Right renal pelvis (tissue), 4 donors: ENCODE measurements at places on chromosomes 2 and 18. TPM values are rescaled to one million over a fixed set of nuclear protein-coding genes. Genes with fewer than 3 reads are reported as not detected.

- DNase-seq, result no peak
These were observed 144.2 kb downstream of the WDR7 start for GRCh38 chr18:56795381-56795780.

ZNF521 gene
- polyA plus RNA-seq, result 41.2 TPM

CD207 gene
- polyA plus RNA-seq, result not detected

- DNase-seq, result no peak
These were observed 70.0 kb upstream of the SP3 start for GRCh38 chr2:174035117-174035635.

MOGAT1 gene
- 0.05 TPM for polyA plus RNA-seq

AGXT gene
- polyA plus RNA-seq, result 0.21 TPM

SERPINB7 gene
- 0.70 TPM for polyA plus RNA-seq

DNA sequence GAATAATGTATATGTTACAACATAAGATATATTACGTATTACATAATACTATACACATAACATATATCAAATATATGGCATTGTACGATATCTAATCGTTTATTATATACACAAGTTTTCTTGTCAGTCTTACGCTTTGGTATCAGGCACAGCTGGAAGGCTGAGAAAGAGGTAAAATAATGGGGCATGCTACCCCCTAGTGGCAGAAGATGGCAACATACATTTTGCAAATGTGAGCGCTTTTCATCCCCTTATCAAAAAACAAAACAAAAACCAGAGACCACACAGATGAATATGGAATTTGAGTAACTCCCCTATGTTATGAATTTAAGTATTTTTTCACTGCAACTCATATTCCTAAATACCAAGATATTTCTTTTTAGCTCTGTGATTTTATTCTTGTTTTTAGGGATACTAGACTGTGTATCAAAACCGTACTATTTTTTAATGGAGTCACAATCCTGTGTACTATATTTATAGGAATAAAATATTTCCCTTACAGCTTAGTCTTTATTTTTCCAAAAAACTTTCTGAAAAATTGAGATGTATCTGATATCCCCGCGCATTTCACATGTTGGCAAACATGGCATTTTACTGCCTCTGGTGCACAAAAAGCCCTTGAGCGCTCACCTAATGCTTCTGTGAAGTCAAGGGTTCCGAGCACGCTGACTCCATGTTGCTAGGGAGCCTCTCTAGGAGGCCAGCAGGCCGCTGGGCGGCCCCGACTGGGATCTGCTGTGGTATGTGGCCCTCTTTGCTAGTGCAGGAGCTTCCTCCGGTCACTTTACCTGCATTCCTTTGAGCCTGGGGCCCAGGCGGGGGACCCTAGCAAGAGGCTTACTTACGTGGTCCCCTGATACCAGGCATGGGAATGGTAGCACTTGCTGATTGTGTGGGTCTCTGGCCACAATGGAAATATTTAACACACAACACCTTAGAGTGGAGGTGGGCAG, 62.5 kb downstream of the SLC4A3 start:
- no peak for DNase-seq

- DNase-seq, result no peak
These were observed 101.2 kb downstream of the APOB start for GRCh38 chr2:20942646-20943125.

- DNase-seq, result no peak
These were observed 43.1 kb upstream of the TGFA start for GRCh38 chr2:70596739-70597138.

- no peak for DNase-seq
These were observed 93.5 kb downstream of the TFCP2L1 start for GRCh38 chr2:121191191-121192170.

- DNase-seq, result no peak
These were observed 36.7 kb upstream of the ST8SIA5 start for GRCh38 chr18:46793565-46793964.

- no peak for DNase-seq
These were observed 95.8 kb upstream of the SETBP1 start for GRCh38 chr18:44584900-44585299.

GRP gene
- 1.8 TPM for polyA plus RNA-seq

ANO7 gene
- 2.6 TPM for polyA plus RNA-seq

DNA sequence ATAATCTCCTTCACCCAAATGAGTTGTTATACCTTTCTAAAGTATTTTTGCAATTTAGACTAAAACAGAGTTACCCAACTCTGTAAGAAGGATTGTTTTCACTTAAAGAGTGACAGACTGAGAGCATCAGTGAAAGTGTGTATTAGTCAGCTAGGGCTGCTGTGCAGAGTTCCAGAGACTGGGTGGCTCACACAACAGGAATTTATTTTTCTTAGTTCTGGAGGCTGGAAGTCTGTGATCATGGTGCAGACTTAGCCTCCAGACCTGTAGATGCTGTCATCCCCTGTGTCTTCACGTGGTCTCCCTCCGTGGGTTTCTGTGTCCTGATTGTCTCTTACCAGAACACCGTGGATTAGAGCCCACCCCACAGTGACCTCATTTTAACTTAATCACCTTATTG, 40.0 kb downstream of the BCL2L11 start:
- DNase-seq, result no peak

DNA sequence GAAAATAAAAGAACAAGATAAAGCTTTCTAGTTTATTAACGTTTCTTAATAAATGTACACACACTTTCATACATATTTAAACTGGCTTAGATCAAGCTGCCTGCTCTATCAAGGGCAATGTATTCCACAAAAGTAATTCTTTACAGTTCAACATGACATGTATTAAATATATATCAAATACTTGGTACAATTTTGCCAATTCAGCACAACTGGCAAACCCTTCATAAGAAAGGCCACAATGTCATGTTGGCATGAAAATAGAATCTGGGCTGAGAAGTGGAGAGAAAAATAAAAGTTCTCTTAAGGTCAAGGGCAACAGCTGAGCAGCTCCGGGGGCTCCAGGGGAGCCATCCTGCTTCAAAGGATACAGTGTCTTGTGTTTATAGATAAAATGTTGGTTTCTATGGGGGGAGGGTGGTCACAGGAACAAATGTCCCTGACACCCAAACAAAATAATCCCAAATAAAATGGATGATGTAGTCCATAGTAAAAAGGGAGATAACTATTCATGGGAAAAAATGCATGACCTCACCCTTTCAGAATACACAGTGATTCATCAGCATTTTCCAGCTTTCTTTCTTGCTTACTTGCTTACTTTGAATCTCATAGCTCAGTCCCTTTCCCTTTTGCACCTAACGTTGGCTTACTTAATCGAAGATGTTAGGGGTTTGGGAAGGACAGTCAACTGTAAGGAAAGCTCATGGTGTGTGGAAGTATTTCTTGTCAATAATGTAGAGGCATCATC, 494.9 kb downstream of the NYAP2 start:
- no peak for DNase-seq

GALNT14 gene
- 41.8 TPM for polyA plus RNA-seq

ANKRD29 gene
- 1.2 TPM for polyA plus RNA-seq

GRCh38 chr2:99388892-99389291, 51.7 kb downstream of the EIF5B start:
- DNase-seq, result no peak

DNA sequence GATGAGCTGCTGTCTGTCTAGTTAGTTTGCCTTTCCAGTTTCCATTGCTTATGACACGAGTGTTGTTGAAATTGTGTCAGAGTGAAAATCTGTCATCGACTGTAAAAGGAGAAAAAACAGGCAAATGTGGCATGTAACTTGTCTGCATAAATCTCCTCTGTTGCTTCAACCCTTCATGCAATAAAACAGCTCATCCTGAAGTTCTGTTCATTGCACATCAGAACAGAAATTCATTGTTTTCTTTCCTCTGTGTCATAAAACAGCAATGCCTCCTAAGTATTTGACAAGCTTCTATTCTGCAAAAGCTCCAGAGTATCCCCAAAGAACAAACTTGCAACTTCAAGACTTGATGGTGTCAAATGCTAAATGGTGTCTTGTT, 432.1 kb downstream of the MEIS1 start:
- DNase-seq, result no peak

DNA sequence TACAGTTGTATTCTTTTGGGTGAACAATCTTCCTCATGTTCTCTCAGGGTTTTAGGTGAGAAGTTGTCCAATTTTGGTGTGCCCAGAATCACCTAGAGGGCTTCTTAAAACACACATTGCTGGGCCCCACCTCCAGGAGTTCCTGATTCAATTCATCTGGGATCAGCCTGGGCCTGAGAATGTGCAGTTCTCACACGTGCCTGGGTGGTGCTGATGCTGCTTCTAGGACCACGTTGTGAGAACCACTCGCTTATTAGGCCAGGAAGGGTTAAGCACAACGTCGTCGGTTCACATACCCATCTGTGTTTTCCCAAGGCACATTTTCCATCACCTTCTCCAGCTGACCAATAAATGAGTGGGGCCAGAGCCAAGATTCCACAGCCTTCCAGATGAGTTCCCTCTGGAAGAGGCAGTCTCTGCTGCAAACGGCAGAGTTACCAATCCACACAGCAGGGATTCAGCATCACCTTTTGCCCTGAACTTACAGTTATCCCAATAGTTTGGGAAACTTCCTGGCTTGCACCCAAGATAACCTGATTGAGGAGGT, 277.7 kb upstream of the HNRNPA3 start:
- DNase-seq, result peak; percentile 29

- DNase-seq, result no peak
These were observed 45.8 kb downstream of the PTPN2 start for GRCh38 chr18:12838178-12838634.

- no peak for DNase-seq
These were observed 679.0 kb upstream of the ID2 start for GRCh38 chr2:8002765-8003393.

- no peak for DNase-seq
These were observed 3.4 kb downstream of the WDFY1 start for GRCh38 chr2:223941579-223942277.

ANKRD62 gene
- polyA plus RNA-seq, result 0.05 TPM

DNA sequence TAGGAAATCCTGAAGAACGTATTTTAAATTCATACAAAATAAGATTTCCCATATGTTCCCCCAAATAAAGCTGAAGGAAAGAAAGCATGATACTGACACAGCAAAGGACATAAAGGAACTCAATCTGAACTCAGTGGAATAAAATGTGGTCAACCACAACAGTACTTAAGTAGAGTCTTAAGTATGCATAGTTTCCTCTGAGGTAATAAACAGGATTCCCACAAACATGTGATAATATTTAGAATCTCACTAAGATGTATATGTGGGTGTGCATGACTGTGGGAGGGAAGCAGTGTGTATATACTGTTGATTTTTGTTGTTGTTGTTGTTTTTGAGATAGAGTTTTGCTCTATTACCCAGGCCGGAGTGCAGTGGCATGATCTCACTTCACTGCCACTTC, 69.3 kb downstream of the NOL10 start:
- no peak for DNase-seq

DNA sequence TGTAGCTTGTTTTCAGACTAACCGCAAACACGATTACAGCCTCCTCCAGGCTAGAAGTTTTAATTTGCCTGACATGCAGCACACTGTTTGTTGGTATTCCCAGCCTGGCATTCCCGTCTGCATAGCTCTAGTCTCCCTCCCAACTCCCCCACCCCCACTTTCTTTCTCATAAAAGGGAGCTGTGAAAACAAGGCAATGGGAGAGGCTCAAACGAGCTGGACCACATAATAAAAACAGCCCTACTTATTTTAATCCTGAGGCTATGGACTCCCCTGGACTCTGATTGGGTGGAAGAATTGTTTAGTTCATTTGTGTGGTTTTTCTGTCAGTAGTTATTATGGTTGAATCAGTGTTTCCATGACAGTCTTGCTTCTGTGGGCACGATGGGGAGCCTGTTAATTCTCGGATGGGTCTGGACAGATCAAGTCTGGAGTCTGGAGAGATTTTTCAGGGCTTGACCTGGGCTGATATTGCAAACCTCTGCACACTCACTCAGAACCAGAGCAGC, 1.2 kb downstream of the STON1 start:
- DNase-seq, result peak; percentile 31

- no peak for DNase-seq
These were observed 574 bp downstream of the NIFK start for GRCh38 chr2:121736140-121736461.

DNA sequence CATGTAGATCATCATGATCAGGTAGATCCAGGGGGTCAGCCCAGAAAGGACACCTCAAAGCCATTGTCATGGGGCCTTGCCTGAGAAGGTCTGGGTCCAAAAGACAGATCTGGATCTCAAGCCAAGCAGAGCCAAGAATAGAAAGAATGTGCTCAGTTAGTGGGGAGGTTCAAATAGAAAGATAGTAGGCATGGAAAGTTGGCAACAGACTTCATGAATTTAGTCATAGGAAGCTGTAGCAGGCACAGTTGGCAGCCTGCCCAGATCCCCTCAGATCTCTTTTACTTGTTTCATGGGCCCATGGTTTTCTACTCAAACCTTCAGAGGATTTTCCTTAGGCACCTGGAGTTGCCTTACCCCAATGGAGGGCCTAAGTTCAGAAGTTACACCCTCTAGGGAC, 767.0 kb downstream of the SLC4A3 start:
- no peak for DNase-seq

DNA sequence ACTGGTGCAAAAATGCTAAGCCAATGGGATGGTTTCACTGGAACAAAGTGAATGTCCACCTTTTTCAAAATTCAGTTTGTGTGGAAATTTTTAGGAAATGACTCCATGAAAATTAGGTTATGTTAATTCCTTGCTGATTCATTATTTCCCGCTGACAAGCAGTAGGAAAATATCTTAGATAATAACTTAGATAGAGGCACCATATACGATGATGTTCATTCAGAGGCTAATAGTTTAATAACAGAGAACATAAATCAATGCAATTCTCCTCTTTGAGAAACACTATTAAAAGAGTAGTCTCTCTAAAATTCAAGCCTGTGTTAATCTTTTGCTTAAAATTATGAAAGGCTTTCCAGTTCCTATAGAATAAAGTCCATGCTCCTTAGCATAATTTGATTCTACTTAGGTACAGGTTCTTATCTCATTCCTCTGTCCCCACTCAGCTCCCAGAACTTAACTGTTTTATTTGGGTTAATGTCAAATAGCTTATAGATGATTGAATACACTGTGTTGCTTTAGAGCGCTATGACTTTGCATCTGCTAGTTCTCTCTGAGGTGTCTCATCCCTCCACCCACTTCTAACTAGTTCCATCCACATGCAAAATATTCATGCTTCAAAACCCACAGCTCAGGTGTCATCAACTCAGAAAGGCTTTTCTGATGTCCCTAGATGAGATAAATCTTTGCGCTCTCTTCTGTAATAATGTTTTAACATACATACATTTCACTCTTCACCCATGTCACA, 503.6 kb downstream of the ERBB4 start:
- no peak for DNase-seq

RRM2 gene
- 47.1 TPM for polyA plus RNA-seq

ALPG gene
- polyA plus RNA-seq, result not detected

KIF5C gene
- polyA plus RNA-seq, result 4.2 TPM
